ENCODE measurements at places on chromosomes 12 and 14.
A peak's percentile ranks its signal among the peaks of the same experiment; 100 is the strongest.

- DNase-seq = no peak
These were observed 536 bp downstream of the TM7SF3 start for GRCh38 chr12:27013611-27014084.

GRCh38 chr12:98123021-98123461 lies 392.3 kb upstream of the TMPO start:
- no peak for DNase-seq

- DNase-seq = no peak
These were observed 141.3 kb downstream of the CACNA1C start for GRCh38 chr12:2194060-2194459.

- peak; percentile 72 for DNase-seq
These were observed 23.3 kb downstream of the GABARAPL1 start for GRCh38 chr12:10235761-10236631.

GRCh38 chr12:113612076-113612728 lies 140.5 kb upstream of the LHX5 start:
- DNase-seq = no peak

- DNase-seq = no peak
These were observed 163.8 kb downstream of the RPL10L start for GRCh38 chr14:46487582-46488350.

DNA sequence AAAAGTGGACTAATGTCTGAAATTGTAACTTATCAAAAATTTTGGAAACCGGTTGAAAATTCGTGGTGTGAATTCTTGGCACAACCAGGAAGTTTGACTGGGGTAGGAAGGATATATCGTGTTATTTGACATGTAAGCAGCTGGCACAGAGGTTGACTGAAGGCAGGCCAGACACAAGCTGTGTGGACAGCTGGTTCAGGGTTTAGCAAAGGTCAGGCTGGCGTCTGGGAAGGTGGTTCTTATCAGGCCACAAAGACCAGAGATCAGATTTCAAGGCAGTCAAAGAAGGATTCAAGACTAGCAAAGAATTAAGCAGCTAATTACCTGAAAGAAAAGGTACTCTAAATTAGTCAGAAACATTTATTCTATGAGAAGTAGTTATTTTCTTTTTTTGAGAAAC lies 450.2 kb upstream of the MDGA2 start:
- DNase-seq = no peak

DNA sequence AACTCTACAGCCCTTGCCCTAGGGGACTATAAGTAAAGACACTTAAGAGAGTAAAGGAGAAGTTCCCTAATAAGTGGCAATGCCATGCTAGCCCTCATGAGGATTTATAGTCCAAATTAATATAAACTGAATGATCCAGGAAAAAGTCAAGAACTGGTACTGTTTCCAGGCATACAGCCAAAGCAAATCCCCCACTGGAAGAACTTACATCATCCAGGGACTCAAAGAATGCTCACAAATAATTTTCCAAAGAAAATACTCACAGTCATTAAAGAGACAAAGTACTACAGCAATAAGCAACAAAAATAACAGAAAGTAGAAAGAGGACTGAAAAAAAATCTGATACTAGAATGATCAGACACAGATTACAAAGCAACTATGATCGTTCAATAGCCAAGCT lies 79.7 kb upstream of the RAP1B start:
- DNase-seq = no peak

GRCh38 chr12:69345742-69346141 lies 2.4 kb upstream of the LYZ start:
- DNase-seq = no peak

DNA sequence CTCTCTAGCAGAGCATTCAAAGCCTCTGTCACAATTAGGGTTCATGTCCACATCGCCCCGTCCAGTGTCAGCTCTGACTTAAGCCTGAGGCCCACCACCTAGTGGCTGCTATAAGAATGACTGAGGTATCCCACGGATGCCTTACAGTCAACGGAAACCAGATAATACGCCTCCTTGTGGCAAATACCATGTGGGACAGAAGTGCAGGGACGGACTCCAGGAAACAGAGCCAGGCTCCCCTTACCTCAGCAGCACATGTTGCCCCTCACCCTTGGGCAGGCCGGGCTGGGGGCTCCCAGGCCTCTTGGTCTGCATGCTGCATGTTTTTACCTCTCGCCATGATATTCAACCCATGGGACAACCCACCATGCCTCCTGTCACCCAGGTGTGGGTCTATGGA lies 86.3 kb downstream of the VWF start:
- peak; percentile 100 for DNase-seq

- DNase-seq = no peak
These were observed 225.2 kb downstream of the C12orf75 start for GRCh38 chr12:105555556-105556295.

DNA sequence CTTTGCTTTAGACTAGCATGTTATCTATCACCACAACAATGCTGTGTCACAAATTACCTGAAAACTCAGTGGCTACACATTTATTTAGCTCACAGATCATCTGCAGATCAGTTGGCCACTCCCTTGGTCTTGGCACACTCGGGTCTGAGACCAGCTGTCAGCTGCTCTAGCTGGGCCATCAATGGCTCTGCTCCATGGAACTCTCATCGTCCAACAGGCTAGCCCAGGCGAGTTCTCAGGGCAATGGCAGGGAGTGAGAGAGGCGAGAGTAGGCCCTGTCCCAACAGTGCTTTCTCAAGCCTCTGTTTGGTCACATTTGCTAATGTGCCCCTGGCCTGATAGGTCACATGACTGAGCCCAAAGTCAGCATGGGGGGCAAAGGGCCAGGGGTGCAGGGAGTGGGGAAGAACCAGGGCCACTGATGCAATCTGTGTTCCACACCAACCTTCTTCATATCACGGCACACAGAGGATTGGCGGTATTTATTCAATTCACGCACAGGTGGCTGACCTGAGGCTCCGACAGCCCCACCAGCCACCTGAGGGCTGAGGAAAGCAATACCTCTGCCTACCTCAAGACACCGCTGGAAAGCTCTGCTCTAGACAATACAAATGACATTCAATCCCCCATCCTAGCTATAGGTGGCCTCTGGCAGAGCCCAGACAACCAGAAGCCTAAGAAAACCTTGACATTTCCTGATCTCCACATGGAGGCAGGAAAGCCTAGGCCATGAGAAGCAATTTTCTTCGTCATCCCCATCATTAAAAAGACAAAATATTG lies 82.5 kb downstream of the NT5DC3 start:
- DNase-seq = no peak

DNA sequence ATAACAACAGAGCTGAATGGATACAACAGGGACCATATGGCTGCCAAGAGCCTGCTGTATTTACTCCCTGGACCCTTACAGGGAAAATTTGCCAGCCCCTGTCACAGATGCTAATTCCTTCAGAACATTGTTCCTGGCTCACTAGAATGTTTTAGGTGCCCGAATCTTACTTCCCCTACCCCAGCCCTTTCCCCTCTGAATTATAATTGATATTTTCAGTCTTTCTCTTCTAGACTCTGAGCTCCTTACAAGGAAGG lies 235.3 kb downstream of the KSR2 start:
- no peak for DNase-seq

DNA sequence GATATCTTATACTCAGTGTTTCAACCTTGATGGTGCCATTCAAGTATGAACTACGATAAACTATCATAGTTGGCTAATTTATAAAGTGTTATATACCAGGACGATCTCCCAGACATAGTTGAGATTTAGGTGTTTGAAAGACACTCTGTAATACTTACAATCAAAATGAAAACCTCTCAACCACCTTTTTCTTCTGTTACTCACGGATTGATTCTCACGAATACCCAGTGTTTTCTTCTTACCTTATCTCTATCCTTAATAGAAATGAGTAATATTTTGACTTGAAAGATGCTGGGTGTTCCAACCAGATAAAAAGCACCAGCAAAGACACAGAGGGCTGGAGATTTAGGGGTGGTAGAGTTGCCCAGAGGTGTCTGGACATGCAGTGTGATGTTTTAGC lies 169.9 kb downstream of the PTCSC3 start:
- DNase-seq = no peak

DNA sequence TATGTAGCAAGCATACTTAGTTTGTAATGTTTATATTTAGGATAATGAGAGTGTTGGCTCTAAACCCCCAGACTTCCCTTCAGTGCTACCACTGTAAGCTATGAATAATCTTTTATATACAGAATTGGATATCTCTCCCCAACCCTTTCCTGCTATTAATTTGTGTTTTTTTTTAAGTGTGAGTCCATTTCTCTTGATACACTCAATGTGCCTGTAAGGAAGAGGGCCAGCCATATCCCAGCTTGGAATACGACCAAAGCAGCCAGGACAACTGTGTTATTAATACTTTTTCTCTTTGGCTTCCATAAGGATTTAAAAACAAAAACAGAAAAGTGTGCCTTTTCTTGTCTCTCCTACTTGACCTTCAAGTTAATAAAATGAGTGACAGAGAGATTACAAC lies 116.7 kb downstream of the SNAPC1 start:
- DNase-seq = no peak

DNA sequence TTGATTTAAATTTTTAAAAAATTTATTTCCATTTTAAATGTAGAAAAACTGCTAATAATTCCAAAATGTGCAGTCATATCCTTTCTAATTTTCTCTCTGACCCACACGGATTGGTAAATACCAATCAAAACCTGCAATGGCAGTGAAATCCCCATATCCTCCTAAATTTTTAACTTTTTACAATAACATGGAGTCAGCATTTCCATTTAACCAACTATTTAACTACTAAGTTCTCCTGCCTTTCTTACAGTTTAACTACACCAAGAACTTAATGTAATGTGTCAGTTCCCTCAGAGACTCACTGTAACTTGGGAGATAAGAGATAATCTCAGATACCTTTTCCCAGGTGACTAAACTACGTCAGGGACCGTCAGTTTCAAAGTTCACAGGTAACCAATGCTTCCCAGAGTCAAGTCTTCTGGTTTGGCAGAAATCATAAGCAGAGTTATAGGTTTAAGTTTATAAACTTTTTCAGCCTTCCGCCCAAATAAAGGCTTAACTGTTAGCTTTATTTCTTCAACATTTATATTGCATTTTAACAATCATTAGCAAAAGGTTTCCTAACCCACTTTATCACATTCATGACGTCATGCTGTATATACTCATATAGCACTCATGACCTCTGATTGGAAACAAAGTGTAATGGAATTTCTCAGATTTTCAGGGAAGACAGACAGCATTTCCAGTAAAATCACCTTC lies 7.6 kb downstream of the KRAS start:
- no peak for DNase-seq

DNA sequence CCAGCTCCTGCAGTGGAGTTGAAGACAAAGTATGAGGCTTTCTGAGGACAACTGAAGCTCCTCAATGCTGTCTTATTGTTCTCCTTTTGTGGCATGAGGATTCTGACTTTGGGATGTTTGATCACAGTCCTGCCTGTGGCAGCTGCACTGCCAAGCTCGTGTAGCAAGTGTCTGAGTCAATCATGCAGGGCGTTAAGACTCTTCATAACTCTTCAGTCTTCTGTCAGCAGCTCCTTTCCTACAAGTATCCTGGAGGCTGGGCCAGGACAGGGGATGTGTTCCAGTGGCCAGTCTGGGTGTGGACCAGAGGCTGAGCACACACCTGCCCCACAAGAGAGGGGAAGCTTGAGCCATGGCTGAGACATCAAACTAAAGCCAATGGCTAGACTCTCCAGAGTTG lies 94.3 kb downstream of the PELI2 start:
- no peak for DNase-seq

- DNase-seq = no peak
These were observed 3.7 kb downstream of the ANKRD13A start for GRCh38 chr12:110002676-110003515.

DNA sequence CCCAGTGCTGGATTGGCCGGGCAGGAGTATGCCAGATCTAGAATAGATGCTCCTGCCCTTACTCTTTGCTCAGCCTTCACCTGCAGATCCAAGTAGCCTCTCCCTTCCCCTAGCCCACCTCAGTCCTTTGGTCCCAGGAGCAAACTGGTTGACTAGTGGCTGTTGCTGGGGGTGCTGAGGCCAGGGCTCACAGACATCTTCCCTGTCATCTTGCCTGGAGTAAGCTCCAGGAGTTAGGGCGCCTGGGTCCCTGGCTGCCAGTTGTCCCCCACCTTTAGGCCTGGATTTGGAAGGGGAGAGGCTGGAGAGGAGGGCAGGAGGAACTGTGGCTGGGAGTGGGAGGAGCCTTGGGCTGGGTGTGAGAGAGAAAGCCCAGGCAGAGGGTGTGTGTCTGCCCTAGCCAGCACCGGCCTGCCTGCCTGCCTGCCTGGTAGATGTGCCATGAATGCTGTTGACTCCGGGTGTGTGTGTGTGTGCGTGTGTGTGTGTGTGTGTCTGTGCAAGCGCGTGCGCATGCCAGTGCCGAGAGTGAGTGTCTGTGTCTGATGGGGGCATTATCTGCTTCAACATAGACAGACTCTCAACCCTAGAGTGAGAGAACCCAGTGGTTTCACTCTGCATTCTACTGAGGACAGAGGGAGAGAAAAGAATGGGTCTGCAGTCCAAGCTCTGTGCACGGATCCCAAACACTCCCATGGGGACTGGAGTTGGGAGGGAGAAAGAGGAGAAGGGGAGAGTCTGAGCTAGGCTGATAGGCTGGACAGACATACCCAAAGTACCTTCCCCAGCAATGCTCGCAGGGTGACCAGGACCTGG lies 845 bp upstream of the RARG start:
- DNase-seq = no peak

DNA sequence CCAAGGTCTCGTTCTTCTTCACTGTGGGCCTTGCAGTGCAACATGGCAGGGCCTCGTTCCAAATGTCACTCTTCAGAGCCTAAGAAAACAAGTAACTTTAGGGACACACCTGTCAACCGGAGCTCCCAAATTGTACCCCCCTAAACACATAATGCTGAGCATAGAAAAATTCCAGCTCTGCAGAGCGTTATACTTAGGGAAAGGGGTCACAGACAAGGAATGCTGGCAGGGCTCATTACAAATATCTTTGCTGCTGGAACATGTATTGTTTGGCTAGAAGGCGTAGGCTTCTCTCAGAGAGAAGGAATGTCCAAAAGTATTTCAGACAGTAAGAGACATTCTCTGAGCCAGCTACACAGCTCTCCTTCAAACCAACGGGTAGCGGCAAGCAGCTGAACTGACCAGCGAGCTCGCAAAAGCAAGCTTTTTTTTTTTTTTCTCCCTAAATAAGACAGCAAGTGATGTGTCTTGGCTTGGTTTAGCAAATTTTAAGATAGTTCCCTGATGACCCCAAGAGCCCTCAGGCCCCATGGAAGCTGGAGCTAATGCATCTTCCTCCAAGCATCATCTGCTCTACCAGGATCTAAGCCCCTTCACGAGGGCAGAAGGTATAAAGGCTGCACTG lies 24.5 kb downstream of the SSH1 start:
- DNase-seq = no peak
